ENCODE measurements at places on chromosomes 2 and 18. TPM values are rescaled to one million over a fixed set of nuclear protein-coding genes. Genes with fewer than 3 reads are reported as not detected.

Gene SULT1C3
- not detected for total RNA-seq

Gene SERPINB10
- total RNA-seq = not detected

DNA sequence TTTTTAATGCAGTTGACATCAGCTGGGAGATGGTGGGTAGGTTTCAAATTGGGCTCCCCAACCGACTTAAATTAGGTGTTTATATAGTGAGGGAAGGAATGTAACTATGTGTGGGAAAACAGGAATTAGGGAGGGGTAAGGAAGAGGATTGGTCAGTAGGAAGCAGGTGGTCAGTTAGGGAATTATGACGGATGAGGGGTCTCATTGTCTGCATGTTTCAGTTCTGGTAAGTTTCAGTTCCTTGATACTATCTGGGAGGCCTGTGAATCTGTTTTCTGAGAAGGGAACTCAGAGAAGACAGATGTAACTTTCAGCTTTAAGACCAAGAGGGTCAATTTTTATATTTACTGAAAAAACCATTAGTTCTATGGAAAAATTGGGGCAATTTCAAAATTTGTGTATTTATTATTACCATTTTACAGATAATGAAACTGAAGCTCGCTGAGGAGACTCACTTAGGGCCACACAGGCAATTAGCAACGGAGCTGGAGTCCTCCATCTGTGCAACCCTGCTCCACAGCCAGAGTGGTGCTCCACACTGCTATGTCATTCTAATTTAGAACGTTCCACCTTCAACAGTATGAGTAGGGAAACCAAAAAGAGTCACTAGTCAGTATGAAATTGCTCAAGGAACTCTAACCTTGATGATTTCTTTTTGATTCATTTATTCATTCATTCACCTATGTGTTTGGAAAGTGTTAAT lies 36.0 kb upstream of the CCDC195 start:
- DNase-seq = no peak

DNA sequence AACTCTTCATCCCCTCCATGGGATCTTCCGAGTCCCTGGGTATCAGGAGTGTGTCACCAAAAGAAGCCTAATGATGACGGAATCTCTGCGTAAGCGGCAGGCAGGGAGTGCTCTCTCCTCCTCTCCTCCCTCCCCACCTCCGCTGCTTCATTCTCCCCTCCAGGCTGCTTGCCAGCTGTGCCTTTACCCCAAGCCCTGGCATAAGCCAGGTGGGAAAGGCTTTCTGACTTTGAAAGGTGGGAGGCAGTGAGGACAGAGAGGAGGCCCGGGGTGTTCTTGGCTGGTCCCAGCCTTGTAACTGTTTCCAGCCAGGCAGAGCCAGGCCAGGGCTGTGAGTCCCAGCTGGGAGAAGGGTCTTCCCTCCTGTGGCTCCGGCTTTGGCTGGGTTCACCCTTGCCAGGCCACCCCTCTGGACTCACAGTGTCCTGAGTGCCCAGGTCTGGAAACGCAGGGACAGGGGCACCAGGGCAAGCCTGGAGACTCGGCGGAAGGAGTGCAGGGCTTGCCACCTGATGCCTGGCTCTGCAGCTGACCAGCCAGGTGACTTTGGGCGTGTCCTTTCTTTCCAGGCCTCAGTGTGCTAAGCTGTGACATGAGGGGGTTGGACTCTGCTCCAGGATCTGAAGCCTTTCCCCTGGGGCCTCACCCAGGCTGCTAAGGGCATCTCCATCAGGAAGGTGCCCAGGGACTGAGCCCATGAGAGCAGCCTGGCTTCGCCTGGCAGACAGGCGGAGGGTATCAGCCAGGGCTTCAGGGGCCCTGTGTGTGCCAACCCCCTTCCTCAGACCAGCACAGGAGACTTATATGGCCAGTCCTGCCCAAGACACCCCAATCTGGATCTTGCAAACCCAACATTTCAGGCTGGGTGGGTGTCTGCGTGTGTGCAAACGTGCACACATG lies 32.7 kb upstream of the HPCAL1 start:
- DNase-seq = no peak

- DNase-seq = no peak
Measured at GRCh38 chr2:19838616-19839015, 63.2 kb downstream of the TTC32 start.

- no peak for DNase-seq
Measured at GRCh38 chr2:128154225-128154624, 63.2 kb downstream of the UGGT1 start.

GRCh38 chr18:26429535-26430226 lies 118.7 kb downstream of the KCTD1 start:
- DNase-seq = peak; percentile 85

GRCh38 chr2:40394597-40394996 lies 57.3 kb downstream of the SLC8A1 start:
- DNase-seq = no peak

- peak; percentile 76 for DNase-seq
Measured at GRCh38 chr2:67825476-67825875, 237.3 kb downstream of the C1D start.

All from M059J (cell line).